8988T (cell line): ENCODE measurements at places on chromosomes 5 and 9.

DNA sequence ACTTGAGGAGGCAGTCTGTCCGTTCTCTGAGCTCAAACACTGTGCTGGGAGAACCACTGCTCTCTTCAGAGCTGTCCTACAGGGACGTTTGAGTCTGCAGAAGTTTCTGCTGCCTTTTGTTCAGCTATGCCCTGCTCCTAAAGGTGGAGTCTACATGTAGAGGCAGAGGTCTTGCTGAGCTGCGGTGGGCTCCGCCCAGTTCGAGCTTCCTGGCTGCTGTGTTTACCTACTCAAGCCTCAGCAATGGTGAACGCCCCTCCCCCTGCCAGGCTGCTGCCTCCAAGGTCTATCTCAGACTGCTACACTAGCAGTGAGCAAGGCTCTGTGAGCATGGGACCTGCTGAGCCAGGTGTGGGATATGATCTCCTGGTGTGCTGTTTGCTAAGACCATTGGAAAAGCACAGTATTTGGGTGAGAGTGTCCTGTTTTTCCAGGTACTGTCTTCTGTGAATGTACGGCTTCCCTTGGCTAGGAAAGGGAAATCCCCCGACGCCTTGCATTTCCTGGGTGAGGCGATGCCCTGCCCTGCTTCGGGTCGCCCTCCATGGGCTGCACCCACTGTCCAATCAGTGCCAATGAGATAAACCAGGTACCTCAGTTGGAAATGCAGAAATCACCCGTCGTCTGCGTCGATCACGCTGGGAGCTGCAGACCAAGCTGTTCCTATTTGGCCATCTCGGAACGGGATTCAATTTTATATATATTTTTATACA, 58.5 kb downstream of the CNTRL start:
- DNase-seq: no peak

DNA sequence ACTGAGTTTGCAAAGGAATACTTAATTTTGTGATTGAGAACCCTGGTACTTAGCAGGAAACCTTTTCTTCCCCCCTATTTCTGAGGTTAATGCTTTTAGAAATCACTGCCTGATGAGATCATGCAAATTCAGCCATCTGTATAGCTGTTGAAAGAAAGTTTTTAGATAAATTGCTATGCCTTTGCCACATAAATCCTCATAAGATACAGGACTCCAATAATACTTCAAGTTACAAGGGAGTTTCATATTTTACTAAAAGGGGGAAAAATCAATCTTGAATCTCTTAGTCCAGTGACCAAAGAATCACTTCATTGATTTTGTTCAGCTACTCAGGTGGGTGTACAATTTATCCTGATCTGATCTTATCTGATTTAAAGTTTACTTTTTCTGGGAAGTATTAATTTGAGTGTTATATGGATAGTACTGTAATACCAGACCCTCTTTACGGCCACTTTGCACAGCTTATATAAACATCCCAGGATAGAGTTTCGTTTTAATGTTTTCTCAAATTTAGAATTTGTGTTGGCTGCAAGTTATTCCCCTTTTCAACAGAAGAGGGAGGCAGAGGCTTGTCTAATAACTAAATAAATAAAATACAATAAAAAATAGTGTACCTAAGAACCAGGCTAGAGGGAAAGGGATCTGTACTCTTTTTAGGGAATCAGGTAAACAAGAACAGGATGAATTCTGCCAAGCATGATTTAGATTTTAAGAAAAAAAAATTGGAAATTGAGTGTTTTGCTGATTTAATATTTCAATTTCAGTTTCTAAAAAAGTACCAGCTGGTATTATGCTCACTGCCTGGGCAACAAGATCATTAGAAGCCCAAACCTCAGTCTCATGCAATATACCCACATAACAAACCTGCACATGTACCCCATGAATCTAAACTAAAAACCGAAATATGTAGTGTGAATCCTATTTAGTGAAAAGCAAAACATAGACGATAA, 69.1 kb downstream of the PSAT1 start:
- no peak for DNase-seq

- DNase-seq: no peak
Observed at GRCh38 chr9:87112656-87113055, 165.3 kb upstream of the GAS1 start.

GRCh38 chr9:88259001-88259400, 120.7 kb upstream of the SPATA31C2 start:
- DNase-seq: no peak

GRCh38 chr9:101470021-101470420, 34.4 kb upstream of the ALDOB start:
- DNase-seq: no peak

- DNase-seq: no peak
Observed at GRCh38 chr5:76445063-76445462, 42.0 kb downstream of the IQGAP2 start.

GRCh38 chr5:94420885-94421284, 197.5 kb downstream of the KIAA0825 start:
- no peak for DNase-seq

GRCh38 chr9:38022995-38023394, 46.0 kb downstream of the SHB start:
- no peak for DNase-seq

- DNase-seq: no peak
Observed at GRCh38 chr5:150503977-150504620, 3.8 kb upstream of the NDST1 start.

DNA sequence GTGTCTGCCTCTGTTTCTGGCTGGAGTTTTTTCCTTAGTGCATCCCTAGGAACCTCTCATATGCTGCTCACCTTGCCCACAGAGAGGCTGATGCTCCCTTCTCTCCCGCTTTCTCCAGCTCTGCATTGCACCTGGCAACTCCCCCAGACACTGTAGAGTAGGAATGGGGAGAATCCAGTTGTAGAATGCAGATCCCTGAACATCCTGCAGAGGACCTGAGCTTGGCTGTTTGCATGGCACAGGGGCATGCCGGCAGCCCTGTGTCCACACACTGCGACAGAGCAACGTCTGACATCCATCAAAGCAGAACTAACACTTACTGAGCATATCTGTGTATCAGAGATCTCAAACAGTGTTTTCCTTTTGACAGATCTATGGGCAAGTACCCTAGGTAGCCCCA, 19.9 kb downstream of the IDNK start:
- no peak for DNase-seq

- no peak for DNase-seq
Observed at GRCh38 chr5:148924817-148925216, 98.4 kb downstream of the ADRB2 start.

GRCh38 chr5:68415177-68416085, 199.9 kb downstream of the PIK3R1 start:
- DNase-seq: no peak

DNA sequence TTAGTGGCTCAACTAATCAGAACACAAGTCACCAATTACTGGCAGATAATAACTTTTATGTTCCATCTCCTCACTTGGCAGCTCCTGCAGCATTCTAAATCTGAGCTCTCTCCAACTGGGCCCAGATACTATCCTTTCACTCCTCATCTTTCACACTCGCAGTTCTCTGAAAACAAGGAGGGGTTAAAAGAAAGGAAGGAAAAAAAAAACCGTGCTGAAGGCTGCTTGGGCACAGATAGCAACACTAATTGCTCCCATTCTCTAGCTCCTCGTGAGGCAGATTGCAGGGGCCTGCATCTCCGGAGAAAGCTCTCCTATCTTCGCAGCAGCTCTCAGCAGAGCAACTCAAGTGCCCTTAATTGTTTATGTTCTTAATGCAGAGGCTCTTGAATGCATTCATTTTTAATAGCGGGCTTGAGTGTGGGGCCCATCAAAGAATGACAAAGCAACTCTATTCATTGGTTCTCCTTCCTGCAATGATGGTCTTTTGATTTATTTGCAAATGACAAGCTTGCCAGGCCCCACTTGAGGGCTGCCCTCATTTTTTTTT, 23.9 kb downstream of the TLE1 start:
- no peak for DNase-seq

DNA sequence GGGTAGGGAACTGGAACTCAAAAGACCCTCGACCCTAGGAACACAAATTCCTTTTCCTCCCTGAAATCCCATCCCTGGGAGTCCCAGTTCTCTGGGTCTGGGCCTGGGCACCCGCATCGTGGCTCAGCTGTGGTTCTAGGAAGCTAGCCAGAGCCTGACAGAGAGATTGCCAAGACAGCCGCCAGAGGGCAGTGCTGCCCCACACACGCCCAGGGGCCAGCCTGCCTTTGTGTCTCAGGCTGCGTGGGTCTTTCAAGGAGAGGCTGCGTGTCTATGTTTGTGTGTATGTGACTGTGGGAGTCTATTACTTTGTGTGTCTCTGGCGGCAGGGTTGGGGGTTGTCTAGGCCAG, 32.0 kb upstream of the TTLL11 start:
- DNase-seq: peak; percentile 95

- no peak for DNase-seq
Observed at GRCh38 chr9:99827244-99827643, 5.6 kb downstream of the NR4A3 start.

DNA sequence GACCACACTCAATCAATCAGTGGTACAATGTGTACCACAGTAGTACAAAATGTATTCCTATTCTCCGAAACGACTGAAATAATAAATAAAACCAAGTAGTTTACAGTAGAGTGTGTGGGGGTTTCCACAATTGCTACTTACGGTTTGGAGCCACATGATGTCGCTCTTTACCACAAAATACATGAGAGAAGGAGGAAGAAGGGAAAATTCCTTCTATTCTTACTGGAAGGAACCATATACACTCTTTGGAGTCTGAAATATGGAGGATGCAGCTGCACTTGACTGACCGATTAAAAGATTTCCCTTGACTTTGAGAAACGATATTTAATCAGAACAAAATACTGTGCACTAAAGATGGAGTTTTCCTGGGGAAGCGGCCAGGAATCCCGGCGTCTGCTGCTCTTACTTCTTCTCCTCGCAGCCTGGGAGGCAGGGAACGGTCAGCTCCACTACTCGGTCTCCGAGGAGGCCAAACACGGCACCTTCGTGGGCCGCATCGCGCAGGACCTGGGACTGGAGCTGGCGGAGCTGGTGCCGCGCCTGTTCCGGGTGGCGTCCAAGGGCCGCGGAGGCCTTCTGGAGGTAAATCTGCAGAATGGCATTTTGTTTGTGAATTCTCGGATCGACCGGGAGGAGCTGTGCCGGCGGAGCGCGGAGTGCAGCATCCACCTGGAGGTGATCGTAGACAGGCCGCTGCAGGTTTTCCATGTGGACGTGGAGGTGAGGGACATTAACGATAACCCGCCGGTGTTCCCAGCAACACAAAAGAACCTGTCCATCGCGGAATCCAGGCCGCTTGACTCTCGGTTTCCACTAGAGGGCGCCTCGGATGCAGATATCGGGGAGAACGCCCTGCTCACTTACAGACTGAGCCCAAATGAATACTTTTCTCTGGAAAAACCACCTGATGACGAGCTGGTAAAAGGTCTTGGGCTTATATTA, at the start of gene PCDHA4:
Gene PCDHA4 (plus strand): TSS at position 235 of the 942 bp plus-strand sequence.
- DNase-seq: no peak

DNA sequence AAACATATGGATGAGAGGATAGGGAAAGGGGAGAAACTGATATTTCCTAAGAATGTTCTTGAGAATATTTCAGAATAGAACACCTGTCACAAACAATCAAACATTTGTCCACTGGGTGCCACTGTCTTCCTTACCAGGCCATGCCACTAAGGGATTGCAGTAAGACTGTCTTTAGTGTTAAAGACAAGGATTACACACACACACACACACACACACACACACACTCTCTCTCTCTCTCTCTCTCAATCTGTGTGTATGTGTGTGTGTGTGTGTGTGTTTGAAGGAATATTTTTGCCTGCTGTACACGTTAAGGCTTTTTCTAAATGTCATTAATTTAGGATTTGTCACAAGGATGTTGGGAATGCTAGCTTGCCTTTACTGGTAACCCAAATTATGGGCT, 54.4 kb downstream of the CCDC192 start:
- DNase-seq: no peak

DNA sequence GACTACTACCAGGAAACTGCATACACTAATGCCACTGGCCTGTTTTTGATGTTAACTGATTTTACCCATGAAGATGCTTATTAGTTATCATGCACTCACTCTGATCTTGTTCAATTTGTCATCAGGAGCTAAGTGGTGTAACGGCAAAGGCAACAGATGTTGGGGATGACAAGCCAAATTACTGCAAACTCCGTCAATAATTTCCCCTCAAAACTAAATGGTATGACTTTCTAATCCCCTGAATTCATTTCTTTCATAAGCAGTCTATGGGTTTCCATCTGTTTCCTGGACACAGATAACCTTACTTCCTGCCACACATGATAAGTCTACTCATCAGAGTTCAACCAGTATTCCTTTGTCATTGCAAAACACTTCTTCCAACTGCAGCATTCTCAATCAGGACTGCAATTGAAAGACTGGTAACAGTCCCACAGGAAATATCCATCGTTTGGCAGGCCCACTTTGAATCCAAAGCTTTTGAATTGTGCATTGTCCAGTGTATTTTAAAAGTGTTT, 96.2 kb upstream of the SMC2 start:
- DNase-seq: no peak

DNA sequence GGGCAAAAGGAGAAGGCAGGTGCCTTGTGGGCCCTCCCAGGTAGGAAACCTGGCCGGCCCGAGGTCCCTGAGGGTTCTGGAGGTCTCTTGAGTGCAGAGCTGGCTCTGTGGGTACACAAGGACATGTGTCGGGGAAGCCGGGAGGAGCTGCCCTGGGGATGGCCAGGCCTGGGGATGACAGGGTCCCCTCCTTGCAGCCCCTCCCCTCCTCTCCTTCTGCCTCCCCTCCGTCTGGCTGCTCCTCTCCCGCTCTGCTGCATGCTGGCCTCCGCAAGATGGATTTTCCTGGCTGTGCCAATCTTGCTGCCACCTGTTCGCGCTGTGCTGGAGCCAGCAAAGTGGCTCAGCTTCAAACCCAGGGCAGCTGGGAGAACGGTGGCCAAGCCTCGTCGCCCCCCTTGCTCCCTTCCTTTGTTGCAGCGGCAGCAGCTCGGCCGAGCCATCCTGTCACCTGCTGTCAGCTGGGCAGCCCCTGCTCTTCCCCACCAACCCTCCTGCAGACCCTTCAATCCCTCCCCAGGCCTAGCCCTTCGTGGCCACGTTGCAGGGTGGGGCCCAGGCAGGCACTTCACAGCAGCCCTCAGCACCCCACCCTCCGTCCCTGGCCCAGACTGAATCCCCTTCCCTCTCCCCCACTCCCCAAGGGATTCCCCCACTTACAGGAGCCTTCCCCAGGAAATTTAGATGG, 17.6 kb upstream of the UNC5A start:
- DNase-seq: no peak

DNA sequence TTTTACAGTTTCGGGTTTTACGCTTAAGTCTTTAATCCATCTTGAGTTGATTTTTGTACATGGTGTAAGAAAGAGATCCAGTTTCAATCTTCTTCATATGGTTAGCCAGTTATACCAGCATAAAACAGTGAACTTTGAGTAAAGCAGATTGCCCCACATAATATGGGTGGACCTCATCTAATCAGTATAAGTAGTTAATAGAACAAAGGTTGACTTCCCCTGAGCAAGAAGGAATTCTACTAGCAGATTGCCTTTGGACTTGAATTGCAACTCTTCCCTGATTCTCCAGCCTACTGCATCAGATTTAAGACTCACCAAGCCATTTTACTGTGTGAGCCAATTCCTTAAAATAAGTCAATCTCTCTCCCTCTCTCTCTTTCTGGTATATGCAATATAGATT, 173.2 kb downstream of the SNCAIP start:
- DNase-seq: no peak

- DNase-seq: peak; percentile 37
Observed at GRCh38 chr9:135152614-135153334, 65.3 kb downstream of the OLFM1 start.
